ENCODE measurements at places on chromosomes 2 and 18.

- DNase-seq = no peak
Observed at GRCh38 chr2:241901500-241902351, 32.2 kb downstream of the RTP5 start.

DNA sequence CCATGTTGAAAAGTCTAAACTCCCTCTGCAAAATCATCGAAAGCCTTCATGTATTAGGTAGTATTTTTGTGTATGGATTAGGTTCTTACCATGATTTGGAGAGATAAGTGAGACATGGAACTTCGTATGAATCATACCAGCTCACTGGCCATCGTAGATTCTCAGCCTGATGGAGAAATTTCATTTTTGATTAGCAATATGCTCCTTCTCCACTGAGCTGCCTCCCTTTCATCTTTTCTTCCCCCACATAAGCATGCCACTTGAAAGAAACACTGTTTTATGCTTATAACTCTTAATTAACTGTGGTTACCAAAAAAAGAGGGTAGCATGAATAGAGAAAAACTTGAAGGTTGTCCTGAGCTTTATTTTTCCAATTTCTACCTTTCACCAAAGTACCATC, 111.9 kb downstream of the NCK2 start:
- DNase-seq = no peak

- no peak for DNase-seq
Observed at GRCh38 chr2:123209202-123209601, 815.9 kb upstream of the CNTNAP5 start.

- DNase-seq = no peak
Observed at GRCh38 chr18:47342566-47342965, 91.1 kb upstream of the SKOR2 start.

All from activated CD4-positive, alpha-beta T cell treated with anti-CD3 and anti-CD28 coated beads for 48 hours (primary cell).